ENCODE measurements at places on chromosomes 3 and 15.

DNA sequence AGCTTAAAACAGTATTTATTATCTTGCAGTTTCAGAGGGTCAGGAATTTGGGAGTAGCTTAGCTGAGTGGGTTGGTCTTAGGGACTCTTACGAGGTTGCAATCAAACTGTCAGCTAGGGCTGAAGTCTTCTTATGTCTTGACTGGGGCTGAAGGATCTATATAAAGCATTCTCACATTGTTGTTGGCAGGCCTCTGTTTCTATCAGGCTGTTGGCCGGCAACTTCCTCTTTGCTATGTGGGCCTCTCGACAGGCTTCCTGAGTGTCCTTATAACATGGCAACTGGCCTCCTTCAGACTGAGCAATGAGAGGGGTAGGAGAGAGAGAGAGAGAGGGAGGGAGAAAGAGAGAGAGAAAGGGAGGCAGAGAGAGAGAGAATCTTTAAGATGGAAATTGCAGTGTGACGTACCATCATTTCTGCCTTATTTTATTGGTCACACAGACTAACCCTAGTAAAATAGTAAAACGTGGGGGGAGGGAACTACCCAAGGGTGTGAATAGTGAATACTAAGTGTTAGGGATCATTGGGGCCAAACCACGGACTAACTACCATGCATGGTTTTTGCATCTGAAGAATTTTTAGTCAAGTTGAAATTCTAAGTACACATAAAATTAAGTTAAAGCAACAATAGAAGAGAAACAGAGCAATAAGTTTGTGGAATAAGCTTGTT lies 16.1 kb downstream of the FGF7 start:
- peak; percentile 51 for DNase-seq

DNA sequence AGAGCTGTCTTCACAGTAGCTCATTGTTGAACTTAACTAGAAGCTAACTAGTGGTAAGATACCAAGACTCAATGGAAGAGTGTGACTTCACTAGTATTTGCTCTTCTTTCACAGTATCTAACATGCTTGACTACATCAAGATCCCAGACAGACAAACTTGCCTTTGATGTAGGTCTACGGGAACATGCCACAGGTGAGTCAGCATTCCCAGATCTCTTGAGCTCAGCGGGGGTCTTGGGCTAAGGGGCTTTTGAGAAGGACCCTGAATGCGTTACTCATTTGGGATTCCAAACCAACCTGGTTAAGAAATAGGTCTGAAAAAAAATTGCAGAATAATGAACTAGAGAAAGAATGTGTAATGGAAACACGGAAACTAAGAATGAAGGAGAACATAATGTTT lies 222.4 kb downstream of the RYR3 start:
- DNase-seq, result no peak

GRCh38 chr15:77624868-77625267 lies 7.8 kb downstream of the LINGO1 start:
- no peak for DNase-seq

GRCh38 chr15:99239545-99240198 lies 9.7 kb downstream of the TTC23 start:
- DNase-seq, result no peak

DNA sequence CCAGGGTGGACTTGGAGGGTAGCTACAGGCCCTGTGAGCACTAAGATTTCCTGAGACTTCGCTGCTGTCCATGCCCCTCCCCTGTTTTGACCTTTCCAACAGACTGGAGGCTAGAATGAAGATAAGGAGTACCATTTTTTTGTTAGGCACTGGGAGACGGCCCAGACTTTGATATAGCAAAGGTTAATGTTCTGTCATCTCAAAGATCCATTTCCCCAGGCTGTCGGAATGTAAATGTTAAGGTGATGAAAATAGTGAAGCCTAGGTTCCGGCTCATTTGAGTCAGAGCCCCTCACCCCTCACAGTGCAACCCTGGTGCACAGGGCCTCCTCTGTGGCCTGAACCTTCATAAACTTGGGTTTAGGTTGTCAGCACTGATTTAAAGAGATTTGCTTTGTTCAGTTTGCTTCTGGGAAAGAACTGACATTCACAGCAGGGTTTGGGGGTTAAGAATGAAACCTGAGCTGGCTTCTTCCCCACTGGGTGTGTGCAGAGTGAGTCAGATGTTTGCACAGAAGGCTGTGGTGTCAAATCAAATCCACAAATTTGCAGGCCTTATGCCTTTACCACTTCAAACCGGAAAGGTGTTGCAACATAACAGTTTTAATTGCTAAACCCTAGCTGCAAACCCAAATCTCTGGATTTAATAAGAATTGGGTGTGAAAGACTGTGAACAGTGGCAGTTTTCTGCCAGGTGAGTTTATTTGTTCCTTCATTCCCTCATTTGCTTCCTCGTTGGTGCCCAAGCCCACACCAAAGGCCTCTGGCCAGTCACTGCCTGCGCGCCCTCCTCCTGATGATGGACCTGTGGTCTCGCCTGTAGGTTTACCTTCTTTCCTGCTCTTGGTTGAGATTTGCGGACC lies 20.6 kb upstream of the KCTD6 start:
- no peak for DNase-seq

DNA sequence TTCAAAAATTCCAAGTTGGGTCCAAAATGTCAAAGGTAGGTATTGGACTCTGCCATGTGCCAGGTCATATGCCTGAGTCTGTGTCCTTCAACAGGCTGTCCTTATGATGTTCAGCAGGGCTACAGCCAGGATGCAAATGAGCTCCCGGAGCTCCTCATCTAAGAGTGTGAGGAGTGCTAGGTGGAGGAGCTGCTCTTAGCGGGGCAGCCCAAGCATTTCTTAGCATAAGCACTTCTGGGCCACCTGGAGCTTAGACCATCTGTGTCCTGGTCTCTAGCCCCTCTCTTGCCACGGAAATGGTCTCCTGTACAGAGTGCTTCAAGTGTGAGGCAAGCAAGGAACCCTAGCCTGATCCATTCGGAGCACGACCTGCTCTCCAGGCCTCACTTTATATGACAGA lies 64.6 kb upstream of the PRR23C start:
- DNase-seq, result no peak

DNA sequence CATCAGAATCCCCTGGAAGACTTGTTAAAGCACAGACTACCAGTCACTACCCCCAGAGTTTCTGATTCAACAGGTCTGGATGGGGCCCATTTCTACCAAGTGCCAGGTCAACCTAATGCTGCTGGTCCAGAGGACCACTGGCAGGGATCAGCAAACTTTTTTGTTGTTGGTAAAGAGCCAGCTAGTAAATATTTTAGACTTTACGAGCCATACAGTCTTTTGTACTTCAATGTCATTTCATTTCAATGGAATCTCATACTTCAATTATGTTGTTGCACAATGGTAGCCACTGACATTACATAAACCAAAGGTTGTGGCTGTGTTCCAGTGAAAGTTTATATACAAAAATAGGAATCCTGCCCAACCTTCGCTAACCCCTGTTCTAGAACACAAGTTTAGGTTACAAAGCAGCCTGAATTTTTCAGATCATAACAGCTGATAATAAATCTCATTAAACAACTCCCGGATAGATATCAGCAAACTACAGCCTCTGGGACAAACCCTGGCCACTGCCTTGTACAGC lies 28.7 kb downstream of the ULK4 start:
- no peak for DNase-seq

- DNase-seq, result no peak
Measured at GRCh38 chr3:5489536-5489935, 302.0 kb downstream of the EDEM1 start.

DNA sequence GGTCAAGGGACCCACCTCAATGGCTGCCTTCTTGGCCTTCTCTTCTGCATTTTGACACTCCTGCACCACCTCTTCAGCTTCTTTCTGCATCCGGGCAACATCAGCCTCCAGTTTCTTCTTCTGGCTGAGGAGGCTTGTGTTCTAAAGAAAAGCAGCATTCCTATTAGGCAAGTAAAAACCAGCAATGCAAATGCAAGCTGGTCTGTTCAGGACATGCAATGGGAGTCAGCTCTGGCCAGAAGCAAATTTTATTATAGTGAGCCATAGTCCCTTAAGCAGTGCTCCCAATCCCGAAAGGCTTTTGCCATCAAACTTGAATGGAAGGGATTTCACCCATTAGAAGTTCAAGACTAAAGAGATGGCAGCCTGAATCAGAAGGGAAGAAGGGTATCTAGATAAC lies 97.7 kb downstream of the HHLA2 start:
- DNase-seq, result no peak

DNA sequence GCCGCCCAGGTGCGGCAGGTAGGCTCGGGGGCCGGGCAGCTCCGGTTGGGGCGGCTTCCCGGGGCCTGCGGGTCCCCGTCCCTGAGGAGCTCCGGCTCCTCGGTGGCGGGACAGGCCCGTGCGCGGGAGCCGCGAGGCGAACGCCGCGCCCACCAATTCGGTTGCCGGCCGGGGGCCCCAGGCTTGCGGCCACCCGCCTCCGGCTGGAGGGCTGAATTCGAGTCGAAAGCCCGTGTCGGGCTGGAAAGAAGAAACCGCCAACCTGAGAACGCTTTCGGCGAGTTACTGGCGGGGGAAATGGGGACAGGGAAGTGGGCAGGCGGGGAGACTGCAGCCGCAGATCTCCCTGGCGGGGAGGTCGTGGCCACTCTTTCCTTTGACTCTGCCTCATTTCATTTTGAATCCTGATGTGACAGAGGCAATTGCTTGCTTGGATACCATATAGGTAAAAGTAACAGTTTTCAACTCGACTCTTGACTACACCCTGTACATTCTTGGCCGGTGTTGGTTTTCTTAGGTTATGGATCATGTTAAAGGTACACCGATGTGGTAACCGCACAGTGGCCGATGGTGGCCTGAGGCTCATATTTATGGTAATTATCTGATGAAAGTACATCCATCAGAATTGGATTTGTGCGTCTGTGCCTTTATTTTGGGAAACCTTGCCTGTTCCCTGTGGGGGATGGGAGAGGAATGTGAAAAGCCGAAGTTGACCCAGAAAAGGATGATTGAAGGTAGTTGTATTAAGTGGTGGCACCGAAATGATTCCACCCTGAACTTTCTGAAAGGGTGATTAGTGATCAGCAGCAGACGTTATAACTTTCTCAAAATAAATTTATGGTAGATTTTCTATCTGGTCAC lies 1.7 kb downstream of the B3GNT5 start:
- peak; percentile 36 for DNase-seq

GRCh38 chr3:18786650-18787323 lies 361.5 kb upstream of the KCNH8 start:
- no peak for DNase-seq

GRCh38 chr3:128456776-128457715 lies 9.6 kb downstream of the DNAJB8 start:
- DNase-seq, result peak; percentile 79

DNA sequence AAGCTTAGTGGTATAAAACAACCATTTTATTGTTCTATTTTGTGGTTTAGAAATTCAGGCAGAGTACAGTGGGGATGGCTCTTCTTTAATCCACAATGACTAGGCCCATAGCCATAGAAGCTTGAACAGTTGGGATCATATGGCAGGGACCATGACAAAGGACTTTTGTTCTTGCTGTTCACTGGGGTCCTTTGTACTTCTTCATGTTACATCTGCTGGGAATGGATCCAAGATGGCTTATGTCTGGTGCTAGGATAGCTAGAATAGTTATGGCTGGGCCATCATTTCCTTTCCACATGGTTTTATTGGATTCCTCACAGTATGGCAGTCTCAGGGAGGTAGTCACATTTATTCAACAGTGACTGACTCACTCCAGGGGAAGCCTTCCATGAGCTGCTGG lies 427.9 kb upstream of the AGTR1 start:
- DNase-seq, result no peak

DNA sequence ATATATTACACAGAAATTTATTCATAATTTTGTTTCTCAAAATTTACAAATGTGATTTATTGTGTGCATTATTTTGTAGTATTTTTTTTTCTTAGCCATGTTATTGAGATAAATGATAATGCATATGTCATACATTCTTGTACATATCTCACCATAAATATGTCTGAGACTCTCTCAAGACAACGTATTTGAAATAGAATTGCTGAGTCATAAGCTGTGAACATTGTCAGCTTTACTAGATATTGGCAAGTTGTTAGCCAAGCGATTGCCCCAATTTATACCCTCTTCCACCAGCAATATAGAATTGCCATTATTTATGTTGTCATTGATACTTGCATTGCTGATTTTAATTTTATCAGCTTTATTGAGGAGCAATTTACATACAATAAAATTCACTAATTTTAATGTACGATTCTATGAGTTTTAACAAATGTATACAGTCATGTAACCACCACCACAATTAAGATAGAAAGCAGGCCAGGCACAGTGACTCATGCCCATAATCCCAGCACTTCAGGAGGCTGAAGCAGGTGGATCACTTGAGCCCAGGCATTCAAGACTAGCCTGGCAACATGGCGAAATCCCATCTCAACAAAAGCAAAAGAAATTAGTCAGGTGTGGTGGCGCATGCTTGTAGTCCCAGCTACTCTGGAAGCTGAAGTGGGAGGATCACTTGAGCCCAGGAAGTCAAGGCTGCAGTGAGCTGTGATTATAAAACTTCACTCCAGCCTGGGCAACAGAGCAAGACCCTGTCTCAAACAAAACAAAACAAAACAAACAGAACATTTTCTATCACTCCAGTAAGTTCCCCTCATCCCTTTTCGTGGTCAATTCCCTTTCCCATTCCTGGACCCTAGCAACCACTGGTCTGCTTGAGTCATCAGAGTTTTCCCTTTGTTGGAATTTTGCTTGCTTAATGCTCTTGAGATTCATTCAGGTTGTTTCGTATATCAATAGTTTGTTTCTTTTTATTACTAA lies 373.1 kb downstream of the MFSD1 start:
- no peak for DNase-seq

GRCh38 chr3:151896246-151897012 lies 23.0 kb downstream of the SUCNR1 start:
- peak; percentile 27 for DNase-seq

GRCh38 chr3:109265295-109265694 lies 51.0 kb downstream of the DPPA2 start:
- no peak for DNase-seq

GRCh38 chr3:133040696-133041523 lies 2.7 kb downstream of the TMEM108 start:
- DNase-seq, result peak; percentile 69

DNA sequence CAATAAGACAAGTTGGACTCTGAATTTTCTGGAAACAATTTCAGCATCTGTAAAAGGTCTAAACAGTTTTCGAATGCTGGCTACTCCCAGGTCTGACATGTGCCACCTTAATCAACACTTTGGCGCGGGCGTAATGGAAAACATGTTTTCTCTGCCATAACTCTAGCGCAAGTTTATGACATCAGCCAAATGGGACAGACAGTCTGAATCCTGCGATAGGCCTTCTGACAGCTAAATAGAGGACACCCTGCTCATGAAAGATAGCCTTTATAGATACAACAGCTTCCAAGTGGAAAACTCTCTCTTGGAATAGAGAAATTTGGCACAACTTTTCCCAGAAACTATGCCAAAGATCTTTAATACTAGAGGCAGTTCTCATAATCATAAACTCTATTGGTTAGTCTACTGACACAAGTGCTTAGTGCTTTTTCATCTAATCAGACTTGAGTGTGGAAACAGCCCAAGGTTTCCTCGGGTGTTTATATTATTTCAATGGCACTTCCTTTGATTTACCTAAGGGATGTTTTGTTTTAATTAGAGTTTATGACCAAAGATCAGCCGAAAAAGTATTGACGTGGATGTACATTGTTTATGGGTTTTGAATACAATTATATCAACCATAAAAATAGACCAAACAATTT lies 120.1 kb upstream of the DPH6 start:
- DNase-seq, result no peak

GRCh38 chr3:64568895-64569517 lies 118.8 kb downstream of the ADAMTS9 start:
- DNase-seq, result no peak

GRCh38 chr3:11476735-11477144 lies 167.0 kb downstream of the VGLL4 start:
- DNase-seq, result no peak

All from hematopoietic multipotent progenitor cell treated with erythropoietin and hydrocortisone succinate and interleukin-3 and kit ligand, for 8 days (in vitro differentiated cells).